Spinal cord (tissue), 10 donors: ENCODE measurements at places on chromosomes 12 and 14.

DNA sequence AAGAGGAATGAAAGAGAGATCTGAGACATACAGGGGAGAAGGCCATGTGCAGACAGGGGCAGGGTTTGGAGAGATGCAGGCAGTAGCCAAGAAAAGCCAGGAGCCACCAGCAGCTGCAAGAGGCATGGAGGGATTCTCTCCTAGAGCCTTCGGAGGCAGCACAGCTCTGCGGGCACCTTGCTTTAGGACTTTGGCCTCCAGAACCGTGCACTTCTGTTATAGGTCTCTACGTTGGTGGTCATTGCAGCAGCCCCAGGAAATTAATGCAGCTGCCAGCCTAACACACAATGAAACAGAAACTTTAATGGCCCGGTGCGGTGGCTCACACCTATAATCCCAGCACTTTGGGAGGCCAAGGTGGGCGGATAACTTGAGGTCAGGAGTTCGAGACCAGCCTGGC, 14.7 kb upstream of the VRK1 start:
- DNase-seq: no peak

GRCh38 chr12:102425109-102426039, 55.0 kb downstream of the IGF1 start:
- DNase-seq: no peak

DNA sequence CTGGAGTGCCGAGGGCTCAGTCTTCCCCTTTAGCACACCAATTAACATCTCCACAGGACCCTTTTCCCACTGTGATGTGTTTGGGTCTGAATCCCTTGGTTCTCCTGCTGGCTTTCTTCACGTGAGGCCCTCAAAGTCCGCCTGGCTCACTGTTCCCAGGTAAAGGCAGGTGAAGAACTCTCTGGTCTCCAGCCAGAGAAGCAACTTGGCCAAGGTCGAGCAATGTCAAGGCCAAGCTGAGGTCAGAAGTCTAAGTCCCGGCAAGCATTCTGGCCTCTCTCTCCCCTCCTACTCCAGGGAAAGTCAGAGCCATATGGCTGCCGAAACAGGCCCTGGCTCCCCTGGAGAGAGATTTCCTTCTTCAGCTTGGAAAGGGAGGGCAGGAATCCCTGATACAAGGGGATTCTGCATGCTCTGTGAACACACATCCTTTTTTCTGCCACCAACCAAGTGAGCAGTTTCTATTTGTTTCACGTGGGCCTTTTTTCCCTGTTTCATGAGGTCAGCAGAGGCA, 61.4 kb upstream of the ESRRB start:
- no peak for DNase-seq

DNA sequence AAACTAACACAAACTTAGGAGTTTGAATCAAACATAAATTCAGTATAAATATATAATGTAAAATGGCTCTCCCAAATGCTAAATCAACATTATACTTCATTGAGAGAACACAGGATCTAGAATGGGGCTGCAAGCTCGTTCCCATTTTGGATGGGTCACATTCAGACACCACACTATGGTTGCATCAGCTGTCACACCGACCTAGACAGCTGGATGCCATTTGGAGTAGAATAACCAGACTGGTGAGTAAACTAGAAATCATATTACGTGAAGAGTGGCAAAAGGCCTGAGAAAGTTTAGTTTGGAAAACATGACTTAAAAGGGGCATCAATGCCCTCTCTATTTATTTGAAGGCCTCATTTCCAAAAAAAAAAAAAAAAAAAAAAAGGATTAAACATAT, 430.4 kb downstream of the NPAS3 start:
- DNase-seq: no peak

DNA sequence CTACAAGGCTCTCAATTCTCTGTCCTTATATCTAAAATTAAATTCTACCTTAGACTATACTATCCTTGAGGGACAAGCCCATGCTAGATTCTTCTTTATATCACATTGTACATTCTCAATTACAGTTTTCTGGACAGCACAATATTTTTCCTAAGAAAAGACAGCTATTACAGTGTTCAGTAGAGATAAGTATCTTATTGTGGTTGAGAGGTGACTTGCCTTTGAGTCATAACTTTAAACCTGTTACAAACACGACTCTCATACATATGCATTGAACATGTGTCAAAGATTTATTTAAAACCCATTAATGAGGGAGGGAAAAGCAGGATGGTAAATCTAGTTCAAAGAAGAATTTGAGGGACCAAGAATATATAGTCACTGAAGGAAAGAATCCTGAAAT, 61.1 kb downstream of the TPH2 start:
- DNase-seq: no peak

DNA sequence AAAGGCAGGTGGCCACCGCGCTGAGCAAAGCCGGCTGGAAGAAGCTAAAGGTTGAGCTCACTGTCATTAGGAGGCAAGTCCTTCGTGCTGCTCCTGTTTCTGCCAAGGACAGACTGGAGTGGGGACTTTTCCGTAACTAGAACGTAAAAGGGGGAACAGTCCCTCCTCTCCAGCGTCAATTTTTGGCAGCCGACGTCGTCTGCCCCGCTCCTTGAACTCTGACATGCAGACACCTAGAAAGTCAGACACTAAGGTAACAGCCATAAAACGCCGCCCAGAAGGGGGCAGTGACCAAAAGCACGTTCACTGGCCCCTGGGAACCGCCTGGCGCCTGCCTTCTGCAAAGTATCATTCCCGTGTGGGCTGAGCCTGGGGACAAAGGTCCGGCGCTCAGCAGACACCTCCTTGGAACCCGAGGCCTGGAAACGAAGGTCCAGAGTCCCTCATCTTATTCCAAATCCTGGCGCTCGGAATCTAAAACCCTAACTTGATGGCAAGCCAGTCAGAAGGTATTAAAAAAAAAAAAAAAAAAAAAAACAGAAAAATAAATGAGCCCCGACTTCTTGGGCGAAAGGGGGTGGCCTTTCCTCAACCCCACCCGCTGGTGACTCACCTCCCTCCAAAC, 1.1 kb upstream of the LRP1 start:
- DNase-seq: no peak
